ENCODE measurements at places on chromosomes 2 and 18. TPM values are rescaled to one million over a fixed set of nuclear protein-coding genes. Genes with fewer than 3 reads are reported as not detected.

TUBA3E gene
- polyA plus RNA-seq, result not detected

GATA6 gene
- 9.2 TPM for polyA plus RNA-seq

CTLA4 gene
- 0.29 TPM for polyA plus RNA-seq

AKAIN1 gene
- polyA plus RNA-seq, result not detected

RAB6C gene
- polyA plus RNA-seq, result 0.14 TPM

HAUS1 gene
- 53.7 TPM for polyA plus RNA-seq

HOXD13 gene
- polyA plus RNA-seq, result 0.14 TPM

RTP5 gene
- 0.06 TPM for polyA plus RNA-seq

SERPINE2 gene
- polyA plus RNA-seq, result 118 TPM

TTN gene
- polyA plus RNA-seq, result 0.93 TPM

MC5R gene
- not detected for polyA plus RNA-seq

PASK gene
- polyA plus RNA-seq, result 16.2 TPM

L3MBTL4 gene
- polyA plus RNA-seq, result 4.6 TPM

RBM43 gene
- 11.8 TPM for polyA plus RNA-seq

TUBA4B gene
- polyA plus RNA-seq, result 0.79 TPM

- DNase-seq, result no peak
Measured at GRCh38 chr2:74078466-74078865, 69.2 kb downstream of the BOLA3 start.

DNA sequence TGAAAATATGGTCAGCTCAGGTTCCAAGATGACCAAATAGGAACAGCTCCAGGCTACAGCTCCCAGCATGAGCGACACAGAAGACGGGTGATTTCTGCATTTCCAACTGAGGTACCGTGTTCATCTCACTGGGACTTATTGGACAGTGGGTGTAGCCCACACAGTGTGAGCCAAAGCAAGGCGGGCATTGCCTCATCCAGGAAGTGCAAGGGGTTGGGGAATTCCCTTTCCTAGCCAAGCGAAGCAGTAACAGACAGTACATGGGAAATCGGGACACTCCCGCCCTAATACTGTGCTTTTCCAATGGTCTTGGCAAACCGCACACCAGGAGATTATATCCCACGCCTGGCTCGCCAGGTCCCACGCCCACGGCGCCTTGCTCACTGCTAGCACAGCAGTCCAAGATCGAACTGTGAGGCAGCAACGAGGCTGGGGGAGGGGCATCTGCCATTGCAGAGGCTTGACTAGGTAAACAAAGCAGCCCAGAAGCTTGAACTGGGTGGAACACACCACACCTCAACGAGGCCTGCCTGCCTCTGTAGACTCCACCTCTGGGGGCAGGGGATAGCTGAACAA is 57.5 kb downstream of the WDPCP start:
- DNase-seq, result no peak

- DNase-seq, result no peak
Measured at GRCh38 chr2:39845460-39846146, 66.5 kb upstream of the THUMPD2 start.

- DNase-seq, result no peak
Measured at GRCh38 chr2:43292851-43293743, 66.7 kb upstream of the ZFP36L2 start.

GRCh38 chr18:57854726-57855125 is 51.6 kb upstream of the ATP8B1 start:
- no peak for DNase-seq

DNA sequence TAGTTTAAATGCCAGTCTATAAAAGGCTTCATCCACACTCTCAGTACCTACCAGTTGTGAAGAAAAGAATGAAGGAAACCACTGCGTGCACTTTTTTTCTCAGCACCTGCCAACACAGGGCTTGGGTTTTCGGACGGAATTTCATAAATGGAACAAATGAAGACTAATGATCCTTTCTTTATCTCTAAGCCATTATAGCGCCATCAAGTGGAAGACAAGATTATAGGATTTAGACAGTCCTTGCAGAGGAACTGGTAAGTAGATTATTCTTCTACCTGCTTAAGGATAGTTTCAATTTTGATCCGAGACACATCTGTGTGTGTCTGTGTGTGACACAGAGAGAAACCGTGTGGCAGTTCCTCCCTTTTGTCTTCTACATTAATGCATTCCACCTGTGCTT is 245.6 kb downstream of the NRXN1 start:
- no peak for DNase-seq

DNA sequence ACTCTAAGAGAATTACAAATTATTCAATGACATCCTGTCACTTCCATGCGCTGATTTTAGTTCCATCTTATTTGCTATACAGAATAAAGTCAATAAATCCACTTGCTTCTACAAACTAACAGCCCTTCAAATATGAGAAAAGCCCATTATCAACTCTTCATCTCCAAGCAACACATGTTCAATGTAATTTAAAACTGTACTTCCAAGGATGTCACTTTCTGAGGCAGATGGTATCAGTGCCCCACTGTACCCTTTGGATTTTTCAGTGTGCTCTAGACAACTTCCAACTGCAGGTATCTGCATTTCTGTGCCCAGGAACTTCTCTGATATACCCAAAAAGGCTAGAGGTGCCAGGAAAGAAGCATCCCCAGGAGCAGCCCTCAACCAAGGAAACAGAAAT is 87.6 kb downstream of the SMAD2 start:
- no peak for DNase-seq

DNA sequence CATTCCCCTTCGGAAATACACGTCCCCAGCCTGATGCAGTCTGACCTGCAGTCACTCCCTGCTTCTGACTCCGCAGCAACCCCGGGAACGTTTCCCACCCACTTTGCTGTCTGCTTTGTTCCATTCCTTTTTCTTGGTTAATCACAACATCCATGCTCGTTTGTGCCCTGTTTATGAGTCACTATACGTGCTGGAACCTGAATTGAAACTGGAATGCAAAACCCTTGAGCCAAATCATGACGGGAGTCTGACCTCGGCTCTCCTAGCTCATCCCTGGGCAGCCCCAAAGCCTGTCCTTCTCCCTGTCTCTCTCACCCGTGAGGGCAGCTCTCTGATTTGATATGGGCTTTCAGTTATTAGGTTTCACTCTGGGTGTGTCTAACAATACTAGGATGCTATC is 57.1 kb upstream of the RNF152 start:
- no peak for DNase-seq

- DNase-seq, result no peak
Measured at GRCh38 chr2:46569766-46570165, 90.4 kb downstream of the TMEM247 start.

GRCh38 chr2:136332436-136333095 is 214.6 kb upstream of the CXCR4 start:
- no peak for DNase-seq

DNA sequence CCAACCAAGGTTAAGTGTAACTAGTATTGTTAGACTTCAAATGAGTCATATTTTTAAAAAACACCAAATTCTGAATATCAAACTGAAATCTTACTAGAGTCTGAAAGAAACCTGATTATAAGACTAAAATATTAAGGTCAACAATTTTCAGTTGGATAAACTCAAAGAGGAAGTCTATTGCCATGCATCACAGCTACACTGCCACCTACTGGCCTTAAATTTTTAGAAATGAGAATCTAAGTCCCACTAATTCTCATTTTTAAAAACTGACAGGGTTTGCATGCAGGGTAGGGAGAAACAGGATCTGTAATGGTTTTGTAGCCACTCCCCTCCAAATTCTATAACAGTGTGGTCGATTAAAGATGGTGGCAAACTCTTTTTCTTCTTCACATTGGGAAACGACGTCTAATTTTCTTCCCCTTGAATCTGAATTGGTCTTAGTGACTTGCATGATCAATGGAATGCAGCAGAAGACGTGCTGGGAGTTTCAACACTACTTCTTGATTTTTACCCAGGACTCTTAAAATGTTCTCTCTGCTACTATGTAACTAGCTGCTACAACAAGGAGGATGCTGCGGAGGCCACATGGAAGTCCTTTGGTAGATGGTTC is 176.1 kb upstream of the SESTD1 start:
- DNase-seq, result peak; percentile 22

GRCh38 chr2:153819501-153819900 is 52.2 kb upstream of the GALNT13 start:
- no peak for DNase-seq

- no peak for DNase-seq
Measured at GRCh38 chr2:220499225-220499624, 871.8 kb downstream of the SLC4A3 start.

DNA sequence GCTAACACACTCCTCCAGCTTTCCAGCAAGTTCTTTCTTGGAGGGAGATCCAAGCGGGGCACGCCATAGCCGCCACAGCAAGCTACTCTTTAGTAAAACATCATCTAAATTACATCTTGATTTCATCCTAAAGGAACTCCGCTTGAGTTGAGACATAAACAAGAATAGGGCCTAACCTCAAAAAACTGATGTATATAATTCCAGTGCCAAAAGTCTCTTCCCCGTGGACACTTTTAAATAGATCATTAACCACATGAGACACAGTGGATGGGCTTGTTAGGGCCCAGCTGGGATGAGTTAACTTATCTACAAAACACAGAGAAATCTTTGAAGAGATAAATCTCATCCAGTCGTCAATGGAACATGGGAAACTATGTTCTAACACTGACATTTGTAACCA is 20.8 kb upstream of the MLPH start:
- DNase-seq, result no peak

- DNase-seq, result no peak
Measured at GRCh38 chr18:78868330-78869316, 111.0 kb upstream of the SALL3 start.

- no peak for DNase-seq
Measured at GRCh38 chr2:241357531-241357930, 1.4 kb downstream of the FARP2 start.

DNA sequence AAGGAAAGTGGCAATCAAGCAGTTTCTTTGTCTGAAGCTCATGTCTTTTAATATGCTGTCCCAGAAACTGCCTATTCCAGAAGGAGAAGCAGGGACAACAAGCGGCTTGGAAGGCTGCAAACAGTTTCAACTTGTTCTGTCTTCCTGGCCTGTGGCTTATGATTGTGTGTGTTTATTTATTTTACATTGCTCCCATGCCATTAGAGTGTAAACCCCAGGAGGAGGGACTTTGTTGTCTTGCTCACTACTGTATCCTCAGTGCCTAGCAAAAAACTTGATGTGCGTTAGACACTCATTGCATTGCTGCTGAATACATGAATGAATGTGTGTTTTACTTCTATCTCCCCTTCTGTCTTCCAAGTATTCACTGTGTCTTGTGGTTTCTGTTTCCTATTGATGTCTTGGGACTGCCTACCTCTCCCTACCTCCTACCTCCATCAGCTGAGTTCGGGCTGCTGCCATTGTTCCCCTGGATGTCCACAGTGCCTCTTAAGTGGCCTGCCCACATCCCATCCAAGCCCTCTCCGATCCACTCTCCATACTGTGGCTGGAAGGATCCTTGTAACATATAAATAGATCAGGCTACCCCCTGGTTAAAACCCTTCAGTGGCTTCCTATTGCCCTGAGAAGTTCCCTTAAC is 261.4 kb downstream of the DYSF start:
- no peak for DNase-seq

DNA sequence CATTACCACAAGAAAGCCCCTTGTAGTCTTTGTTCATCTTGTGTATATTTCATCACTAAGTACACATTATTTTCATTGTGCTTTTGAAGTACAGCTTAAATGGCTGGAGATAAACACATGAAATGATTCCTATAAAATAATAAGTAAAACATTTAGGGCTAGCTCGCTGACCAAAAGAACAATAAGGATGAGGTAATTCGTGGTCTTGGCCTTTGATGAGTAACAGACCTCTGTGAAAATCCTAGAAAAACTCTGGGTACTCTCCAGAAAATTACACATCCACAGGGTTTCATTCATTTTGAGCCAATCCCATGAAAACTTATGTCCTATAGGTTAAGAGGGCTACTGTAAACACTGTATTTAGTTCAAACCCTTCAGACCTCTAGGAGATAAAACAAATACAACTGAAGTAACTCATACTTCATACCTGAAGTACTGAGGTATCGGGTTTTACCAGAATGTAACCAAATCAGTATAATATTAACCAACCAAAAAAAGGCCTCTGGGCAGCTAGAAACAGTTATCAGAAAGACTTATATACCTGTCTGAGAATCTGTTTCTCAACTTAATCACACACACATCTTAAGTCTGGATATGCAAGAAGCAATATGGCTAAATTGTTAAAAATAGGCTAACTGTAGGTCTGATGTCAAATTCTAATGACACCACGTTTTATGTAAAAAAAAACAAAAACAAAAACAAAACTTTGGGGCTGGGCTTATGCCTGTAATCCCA is 31.0 kb downstream of the CFAP36 start:
- no peak for DNase-seq

- DNase-seq, result no peak
Measured at GRCh38 chr2:69997015-69997830, 35.8 kb upstream of the ASPRV1 start.

GRCh38 chr2:230179907-230180306 is 39.9 kb downstream of the SP110 start:
- DNase-seq, result no peak

DNA sequence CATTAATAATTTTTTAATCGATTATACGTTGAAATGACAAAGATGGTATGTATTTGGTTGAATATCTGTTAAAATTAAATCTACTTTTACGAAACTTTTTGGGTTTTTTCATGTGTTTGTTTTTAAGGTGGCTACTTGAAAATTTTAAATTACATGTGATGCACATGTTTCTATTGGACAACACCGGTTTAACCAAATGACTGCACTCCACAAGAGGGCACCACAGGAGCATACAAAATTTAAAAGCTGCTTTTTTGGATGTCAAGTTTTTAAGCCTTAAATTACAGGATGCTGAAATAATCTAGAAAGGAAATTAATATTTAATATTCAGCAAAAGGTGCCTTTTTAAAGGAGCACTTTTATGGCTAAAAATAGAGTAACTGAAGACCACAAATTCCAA is 98.7 kb downstream of the ACVR1 start:
- DNase-seq, result no peak

DNA sequence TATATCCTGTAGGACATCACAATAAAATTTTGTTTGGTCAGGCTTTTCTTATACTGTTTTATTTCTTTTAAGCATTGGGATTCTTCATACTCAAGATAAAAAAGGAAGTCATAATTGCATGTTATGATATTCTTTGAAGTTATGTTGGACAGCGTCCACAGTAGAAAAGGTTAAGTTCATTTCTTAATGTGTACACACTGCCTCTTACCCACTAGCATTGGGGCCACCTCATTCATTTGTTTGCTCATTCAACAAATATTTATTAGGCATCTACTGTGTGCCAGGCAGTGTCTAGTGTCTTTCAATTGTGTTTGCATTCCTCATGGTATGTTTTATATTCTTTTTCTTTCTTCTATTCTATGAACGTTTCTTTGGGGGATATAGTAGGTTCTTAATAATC is 70.2 kb downstream of the PTPRM start:
- DNase-seq, result no peak

DNA sequence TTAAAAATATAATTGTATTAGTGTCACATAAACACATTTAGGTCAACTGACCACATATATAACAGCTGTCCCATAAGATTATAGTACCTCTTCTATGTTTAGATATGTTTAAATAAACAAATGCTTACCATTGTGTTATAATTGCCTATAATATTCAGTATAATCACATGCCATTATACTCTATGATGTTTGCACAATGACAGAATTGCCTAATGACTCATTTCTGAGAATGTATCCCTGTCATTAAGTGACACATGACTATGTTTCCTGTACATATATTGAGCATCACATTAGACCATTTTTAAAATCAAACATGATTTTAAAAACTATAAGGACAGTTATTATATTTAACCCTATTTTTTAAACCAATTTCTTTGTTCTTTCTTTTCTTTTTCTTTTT is 89.8 kb downstream of the HS6ST1 start:
- DNase-seq, result no peak

GRCh38 chr2:168145426-168146310 is 101.7 kb downstream of the STK39 start:
- no peak for DNase-seq
